ENCODE measurements at places on chromosomes 7 and 10.
A peak's percentile ranks its signal among the peaks of the same experiment; 100 is the strongest.

DNA sequence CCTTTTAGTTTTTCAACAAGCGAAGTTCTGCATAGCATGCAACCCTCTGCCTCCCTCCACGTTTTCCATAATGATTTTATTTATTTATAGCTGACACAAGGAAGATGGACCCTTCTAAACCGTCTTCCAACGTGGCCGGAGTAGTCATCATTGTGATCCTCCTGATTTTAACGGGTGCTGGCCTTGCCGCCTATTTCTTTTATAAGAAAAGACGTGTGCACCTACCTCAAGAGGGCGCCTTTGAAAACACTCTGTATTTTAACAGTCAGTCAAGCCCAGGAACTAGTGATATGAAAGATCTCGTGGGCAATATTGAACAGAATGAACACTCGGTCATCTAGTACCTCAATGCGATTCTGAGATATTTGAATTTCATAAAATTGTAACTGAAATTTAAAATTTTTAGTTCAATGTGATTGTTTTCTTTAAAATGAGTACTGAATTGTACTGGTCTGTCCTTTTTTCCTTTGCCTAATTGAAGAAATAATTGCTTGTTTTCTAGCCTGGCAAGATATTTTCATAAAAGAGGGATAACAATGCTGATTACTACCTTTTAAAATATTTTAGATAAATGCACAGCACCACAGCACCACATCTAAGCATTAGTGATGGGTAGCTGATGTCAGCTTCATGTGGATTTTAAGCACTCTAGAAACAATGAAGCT, 41.5 kb upstream of the SLC39A12 start:
- DNase-seq, result peak; percentile 30

DNA sequence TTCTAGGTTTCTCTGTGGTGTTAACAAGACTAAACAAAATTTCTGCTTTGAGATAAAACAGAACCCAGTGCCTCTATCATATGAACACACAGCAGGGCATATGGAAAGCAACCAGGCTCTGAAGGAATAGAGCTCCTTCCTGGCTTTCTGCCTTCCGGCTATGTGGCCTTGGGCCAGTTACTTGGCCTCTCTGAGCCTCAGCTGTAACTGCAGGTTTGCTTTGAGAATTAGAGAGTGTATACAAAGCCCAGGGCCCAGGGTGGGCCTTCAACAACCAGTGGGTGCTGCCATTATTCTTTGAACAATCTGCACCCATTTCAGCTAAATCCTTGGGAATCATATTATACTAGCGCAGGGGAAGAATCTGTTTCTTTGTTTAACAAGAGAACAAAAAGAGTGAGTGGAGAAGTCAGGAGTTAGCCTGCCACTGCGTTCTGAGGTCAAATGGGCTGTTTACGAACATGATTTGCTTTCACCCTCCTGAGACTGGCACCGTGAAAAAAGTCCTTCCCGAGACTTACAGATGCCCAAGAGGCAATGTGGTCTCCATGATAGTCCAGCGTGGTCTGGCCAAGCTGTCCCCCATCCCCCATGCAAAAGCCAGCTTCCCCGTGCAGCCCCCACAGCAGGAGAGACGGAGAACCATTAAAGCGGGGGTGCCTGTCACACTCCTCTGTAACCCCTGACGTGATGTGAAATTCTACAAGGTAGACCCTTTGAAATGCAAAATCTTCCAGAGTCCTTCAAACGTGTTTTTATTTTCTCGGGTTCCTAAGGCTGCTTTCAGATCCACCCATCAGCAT, 4.9 kb downstream of the FAM53B start:
- no peak for DNase-seq

DNA sequence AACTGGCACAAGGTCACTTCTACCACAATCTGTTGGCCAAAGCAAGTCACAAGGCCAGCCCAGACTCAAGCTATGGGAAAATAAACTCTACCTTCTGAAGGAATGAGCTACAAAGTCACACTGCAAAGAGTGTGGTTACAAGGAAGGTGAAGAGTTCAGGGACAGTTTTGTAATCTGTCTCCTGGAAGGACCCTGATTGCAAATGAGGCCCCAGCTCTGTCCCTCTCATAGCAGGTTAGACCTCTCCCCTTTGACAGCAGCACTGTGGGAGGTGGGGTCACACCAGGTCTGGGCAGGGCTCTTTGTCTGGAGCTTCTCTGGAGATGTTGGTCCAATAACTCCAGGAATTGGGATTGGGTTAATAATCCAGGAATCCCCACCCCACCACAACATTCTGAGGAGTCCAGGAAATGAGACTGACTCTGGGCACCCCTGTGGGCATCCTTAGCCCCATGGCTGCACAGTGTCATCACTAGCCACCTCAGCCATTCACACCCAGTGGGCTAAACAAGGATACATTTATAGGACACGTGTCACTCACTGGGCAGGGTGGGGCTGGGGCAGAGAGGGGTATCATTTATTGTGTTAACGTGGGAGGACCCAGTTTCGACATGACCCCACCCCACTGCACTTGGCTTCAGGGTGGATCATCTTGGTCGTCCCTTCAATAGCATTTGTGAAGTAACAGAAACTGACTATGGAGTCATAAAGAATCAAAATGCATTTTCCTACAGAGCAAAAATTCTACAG, 23.7 kb upstream of the C10orf105 start:
- DNase-seq, result no peak

DNA sequence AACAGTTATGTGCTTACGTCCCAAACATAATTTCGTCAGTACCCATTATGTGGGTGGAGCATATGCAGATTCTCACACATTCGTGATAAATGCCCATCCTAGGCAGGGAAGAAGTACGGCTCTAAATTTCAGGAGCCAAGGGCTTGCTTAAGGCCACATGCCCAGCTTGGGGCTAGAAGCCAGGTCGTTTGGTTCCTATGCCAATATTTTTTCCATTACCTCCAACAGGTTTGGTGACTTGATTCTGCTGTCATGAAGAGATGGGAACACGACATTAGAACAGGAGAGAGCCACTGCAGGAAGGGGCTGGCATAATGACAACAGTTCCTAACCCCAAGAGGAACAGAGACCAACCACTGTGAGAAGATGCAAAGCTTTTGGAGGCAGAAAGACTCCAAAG, 85.1 kb downstream of the HIPK2 start:
- DNase-seq, result no peak

DNA sequence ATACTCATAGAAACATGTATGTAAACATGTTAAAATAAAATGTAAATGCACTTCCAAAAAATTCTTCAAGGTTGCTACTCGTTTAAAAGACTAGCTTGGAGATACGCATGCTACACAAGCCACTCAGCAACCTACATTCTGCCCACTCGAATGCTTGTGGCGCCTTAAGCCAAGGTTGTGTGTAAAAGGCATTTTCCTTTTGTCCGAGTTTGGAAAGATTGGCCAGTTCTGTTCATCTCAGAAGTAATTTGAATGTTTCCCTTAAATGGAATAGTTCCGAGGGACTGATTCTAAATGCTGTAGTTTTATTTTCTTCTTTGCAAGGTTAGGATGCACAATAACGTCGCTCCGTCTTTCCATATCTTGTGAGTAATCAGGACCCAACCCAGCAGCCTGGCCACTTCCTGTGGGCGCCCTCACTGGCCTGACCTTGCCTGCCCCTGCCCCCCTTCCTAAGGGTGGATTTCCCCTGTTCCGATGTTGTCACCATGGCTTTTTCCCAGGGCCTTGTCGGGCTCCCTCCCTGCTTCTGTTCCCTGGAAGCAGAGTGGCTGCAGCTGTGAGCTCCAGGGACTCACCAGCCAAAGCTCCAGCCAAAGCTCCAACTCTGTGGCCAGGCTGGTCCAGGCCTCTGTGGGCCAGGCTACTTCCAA, 70.6 kb downstream of the PTPRE start:
- no peak for DNase-seq

DNA sequence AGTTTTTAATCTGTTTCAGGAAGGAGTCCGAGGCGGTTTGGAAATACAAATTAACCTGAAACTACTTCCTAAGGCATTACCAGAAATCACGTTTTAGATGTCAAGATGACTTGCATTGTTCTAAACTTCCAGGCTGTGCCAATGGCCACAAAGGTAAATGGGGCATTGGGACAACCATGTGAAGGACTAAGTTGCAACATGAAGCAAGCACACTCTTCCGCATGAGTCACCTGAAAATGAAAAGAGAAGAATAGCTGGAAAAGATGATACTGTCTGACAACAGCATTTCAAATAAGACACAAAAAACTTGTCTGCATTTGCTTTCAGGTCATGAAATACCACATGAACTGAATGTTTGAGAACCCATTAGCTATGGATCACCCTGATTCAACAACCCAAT, 262.1 kb downstream of the AHR start:
- no peak for DNase-seq

GRCh38 chr7:82257118-82257695, 186.4 kb downstream of the CACNA2D1 start:
- DNase-seq, result no peak

- DNase-seq, result no peak
Measured at GRCh38 chr7:87960239-87960638, 26.2 kb downstream of the ADAM22 start.

- no peak for DNase-seq
Measured at GRCh38 chr10:127871631-127872010, 21.1 kb downstream of the CLRN3 start.

GRCh38 chr10:23543691-23544380, 105.0 kb downstream of the OTUD1 start:
- no peak for DNase-seq

GRCh38 chr10:99630433-99630832, 10.2 kb upstream of the SLC25A28 start:
- no peak for DNase-seq

- no peak for DNase-seq
Measured at GRCh38 chr10:105017116-105017515, 376.0 kb downstream of the SORCS3 start.

DNA sequence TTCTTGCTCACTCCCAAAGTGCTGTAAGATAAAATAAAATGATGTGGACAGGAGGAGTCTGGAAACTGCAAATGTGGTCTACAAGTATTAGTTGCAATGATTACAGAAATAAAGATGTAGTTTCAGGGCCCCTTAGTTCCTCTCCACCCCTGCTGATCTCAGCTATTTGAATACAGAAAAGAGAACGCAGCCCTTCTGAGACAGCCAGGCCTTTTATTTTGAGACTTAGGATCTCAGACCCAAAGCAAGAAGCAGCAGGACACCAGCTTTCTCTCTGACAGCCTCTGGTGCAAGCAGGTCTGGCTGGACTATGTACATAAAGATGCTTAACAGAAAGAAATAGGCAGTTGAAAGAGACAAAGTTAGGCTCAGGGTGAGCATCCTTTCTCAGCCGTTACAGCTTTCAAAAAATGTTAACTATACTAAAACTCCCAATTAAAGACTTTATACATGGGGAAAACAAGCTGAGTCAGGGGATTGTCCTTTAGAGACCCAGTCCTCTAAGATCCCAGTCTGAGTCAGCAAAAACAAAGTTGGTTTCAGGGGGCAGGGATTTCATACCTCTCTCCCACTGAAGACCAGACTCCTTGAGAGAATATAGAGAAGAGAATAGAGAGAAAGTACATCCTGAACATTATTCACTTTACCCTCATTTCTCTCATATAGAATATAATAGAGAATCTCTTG, 220.4 kb downstream of the TMEM178B start:
- no peak for DNase-seq

DNA sequence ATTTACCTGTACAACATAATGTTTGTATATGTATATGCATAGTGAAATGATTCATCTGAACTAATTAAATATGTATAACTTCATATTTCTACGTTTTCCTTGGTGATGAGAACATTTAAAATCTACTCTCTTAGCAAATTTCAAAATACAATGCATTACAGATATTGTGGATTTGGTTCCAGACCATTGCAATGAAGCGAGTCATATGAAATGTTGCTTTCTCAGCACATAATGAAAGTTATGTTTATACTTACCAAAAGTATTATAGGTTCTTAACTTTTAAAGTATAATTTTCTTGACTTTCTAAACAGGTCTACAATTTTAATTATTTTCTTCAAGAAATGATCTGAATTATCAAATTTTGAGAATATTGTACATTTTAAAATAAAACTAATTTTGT, 189.2 kb downstream of the CSTF2T start:
- no peak for DNase-seq
